Omental fat pad (tissue), 4 donors: ENCODE measurements at places on chromosomes 3 and 15. TPM values are rescaled to one million over a fixed set of nuclear protein-coding genes. Genes with fewer than 3 reads are reported as not detected.

DNA sequence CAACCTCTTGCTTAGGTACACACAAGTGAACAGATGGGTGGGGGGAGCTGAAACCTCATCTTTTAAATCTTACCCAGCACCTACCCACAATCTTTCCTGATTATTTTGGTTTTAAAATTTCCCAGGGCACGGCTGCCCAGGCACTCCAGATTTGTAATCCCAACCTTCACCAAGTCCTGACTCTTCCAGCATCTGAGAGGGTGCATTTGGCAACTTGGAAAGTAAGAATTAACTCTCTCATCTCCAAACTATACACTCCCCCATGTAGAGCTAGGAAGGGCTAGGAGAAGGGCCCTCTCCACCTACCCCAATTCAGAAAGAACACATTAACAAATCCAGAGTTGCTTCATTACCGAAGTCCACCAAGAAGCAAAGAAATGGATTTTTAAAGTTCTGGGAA lies 41.7 kb upstream of the PRICKLE2 start:
- DNase-seq: no peak

- DNase-seq: no peak
Measured at GRCh38 chr15:57218826-57219576, 157.3 kb upstream of the CGNL1 start.

DNA sequence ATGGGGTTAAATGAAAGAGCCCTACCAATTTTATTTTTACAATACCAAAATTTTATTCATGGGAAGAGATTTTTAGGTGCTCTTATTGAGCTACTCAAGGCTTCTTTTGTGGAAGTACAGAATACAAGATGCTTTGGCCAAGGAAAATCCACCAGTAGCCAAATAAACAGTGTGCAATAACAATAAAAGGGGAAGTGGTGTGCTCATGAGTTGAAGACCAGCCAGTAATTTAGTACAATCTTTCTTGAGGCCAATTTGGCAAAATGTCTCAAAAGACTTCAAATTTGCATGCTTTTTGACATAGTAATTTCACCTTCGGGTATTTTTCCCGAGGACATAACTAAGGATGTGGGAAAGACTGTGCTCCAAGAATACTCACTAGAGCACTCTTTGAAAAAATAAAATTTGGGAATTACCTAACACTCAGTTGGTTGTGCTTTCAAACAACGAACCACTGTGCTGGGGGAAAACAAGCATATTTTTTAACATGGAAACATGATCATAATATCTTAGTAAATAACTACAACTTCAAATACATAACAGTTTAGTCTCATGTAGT lies 294.0 kb downstream of the DIPK2A start:
- no peak for DNase-seq

GRCh38 chr3:47202542-47202941 lies 38.6 kb upstream of the SETD2 start:
- no peak for DNase-seq

DNA sequence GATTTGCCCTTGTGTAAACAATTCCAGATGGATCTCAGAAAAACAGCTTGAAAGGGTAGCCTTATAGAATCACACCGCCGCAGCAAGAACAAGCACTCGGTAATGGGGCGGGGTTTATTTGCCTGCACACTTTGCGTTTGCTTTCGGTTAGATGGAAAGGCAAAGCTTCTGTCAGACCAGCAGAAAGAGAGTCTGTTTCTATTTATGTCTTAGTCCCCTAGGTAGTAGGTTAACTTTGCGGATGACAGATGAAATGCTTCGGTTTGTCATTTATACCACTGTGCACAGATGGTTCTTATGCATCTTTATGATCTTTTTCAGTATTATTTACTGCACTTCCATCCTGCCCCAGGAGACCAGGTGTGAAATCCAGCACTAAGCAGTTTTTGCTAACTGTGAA lies 62.2 kb downstream of the PYDC2 start:
- DNase-seq: no peak

- DNase-seq: no peak
Measured at GRCh38 chr3:126978291-126978690, 4.6 kb upstream of the PLXNA1 start.

- no peak for DNase-seq
Measured at GRCh38 chr15:99344639-99345038, 93.4 kb downstream of the LRRC28 start.

GRCh38 chr3:50338965-50339364 lies 1.7 kb downstream of the RASSF1 start:
- no peak for DNase-seq

The AMT gene
- 1.6 TPM for total RNA-seq

The CLRN1 gene
- not detected for total RNA-seq

The SMCO1 gene
- not detected for total RNA-seq

The SEMA3F gene
- 18.3 TPM for total RNA-seq

The LIPH gene
- not detected for total RNA-seq
